ENCODE measurements at places on chromosomes 6 and 20. TPM values are rescaled to one million over a fixed set of nuclear protein-coding genes. Genes with fewer than 3 reads are reported as not detected.

The PACSIN1 gene
- not detected for total RNA-seq

The HLA-DRB5 gene
- not detected for total RNA-seq

The RGS17 gene
- 3.5 TPM for total RNA-seq

The ANKRD6 gene
- total RNA-seq: 1.8 TPM

The NFATC2 gene
- total RNA-seq: 7.5 TPM
